Amygdala (tissue), 56 donors: ENCODE measurements at places on chromosomes 2 and 18.

- DNase-seq = no peak
Observed at GRCh38 chr2:242022550-242023290, 153.2 kb downstream of the RTP5 start.

DNA sequence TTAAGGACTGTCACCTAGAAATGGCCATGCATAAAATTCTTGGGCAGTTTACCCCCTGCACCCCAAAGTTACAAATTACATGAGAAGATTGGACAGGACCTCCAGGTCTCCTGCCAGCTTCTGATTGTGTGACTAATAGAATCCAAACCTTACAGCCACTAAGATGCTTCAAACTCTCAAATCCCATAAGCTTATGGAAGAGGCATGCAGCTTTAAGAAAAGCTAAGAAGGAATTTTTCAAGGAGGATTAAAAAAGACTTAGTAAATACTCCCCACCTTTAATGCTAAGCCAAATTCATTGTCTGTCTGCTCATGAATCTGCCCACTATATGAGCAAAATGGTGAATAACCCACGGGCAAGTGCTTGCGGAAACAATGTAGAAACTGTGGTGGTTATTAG is 86.3 kb downstream of the MAIP1 start:
- DNase-seq = no peak

DNA sequence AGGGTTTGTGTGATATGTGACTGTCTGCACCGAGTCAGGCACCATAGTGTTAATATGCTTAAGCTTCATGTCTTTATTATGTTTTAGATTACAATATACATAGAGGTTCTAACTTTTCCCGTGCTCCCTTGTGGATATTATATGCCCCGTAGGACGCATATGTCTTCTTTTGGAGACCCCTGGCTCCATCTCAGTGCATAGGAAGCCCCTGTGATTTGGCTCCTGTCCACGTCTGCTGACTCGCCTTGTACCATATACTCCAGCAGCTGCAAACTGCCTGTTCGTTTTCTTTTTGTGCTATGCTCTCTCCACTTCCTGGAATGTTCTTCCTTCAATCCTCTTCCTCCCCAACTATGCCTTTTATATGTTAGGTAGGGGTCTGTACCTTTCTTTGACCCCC is 110.9 kb downstream of the PTRHD1 start:
- DNase-seq = no peak

DNA sequence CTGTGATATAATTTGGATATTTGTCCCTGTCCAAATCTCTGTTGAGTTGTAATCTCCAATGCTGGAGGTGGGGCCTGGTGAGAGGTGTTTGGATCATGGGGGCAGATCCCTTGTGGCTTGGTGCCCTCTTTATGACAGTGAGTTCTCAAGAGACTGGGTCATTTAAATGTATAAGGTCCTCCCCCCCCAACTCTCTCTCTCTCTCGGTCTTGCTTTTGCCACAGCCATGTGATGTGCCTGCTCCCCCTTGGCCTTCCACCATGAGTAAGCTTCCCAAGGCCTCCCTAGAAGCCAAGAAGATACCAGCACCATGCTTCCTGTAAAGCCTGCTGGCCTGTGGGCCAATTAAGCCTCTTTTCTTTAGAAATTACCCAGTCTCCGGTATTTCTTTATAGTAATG is 58.6 kb downstream of the FN1 start:
- DNase-seq = no peak

GRCh38 chr2:196287523-196287922 is 116.1 kb upstream of the STK17B start:
- no peak for DNase-seq

- no peak for DNase-seq
Observed at GRCh38 chr18:54150226-54150625, 74.2 kb downstream of the MBD2 start.

DNA sequence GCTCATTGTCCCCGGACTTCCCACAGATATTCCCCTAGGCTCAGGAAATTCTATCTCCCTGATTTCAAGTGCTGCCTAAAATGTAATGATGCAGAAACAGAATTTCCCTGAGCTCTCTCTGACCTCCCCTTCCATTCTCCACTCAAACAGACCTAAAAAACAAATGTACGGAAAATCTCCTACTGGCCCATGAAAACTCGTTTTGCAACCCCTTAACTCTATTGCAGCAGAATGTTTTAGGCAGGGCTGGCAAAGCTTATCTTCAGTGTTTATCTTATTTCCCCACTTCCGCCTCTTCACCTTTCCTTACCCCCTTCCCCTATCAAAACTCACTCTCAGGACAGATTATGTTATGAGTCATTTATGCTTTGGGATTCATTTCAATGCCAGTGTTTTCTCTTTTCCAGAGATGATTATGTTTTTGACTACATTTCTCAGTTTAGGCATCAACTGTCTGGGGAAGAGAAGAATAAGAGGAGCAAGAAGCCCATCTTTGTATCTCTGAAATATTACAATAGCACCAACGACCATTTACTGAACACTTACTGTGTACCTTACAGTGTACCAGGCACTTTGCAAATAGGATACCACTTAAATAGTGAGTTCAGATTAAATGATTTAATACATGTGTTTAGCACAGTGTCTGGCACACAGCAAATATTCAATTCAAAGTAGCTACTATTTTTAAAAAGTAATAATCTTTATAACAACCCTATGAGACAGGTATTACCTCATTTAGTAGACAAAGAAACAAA is 53.9 kb upstream of the STPG4 start:
- DNase-seq = no peak

GRCh38 chr2:239322416-239323086 is 78.3 kb downstream of the HDAC4 start:
- DNase-seq = no peak

DNA sequence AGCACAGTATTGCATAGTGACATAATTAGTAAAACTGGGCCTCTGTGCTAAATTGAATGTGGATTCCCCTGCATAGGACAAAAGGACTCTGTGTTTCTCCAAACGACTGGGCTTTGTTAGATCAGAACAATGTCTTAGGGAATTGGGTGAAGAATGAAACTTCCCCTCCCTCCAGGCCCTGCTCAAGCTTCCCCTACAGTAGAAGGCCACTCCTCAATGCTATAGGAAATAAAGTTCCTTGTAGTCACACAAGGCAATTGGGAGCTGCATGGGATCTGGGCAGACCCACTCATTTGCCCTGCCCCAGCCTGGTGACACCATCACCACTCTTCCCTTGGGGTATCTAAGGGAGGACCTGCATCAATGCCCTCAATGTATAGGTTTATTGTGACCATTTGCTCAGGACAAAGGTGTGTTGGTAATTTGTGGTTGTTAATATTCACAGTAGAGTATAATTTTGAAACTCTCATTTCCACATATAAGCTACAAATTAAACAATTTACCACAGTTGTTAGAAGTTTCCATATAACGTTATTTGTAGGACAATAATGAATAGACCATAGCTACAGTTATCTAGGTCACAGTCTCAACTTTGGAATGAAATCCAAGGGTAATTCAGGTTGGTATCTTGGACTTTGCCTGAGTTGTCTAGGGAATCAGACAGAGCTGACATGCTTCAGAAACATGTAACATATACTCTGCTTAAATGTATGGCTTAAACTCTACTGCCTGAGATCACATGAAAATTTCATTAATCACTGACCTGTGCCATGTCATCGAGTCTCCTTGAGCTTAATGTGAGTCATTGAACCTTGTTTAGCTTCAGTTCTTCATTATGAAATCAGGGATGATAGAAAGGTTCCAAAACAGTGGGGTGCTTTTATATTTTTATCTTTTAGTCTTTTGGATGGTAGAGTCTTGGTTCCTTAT is 64.8 kb upstream of the DARS1 start:
- peak; percentile 9 for DNase-seq
